ENCODE measurements at places on chromosomes 1 and 21. TPM values are rescaled to one million over a fixed set of nuclear protein-coding genes. Genes with fewer than 3 reads are reported as not detected.

- no peak for DNase-seq
Measured at GRCh38 chr1:90339811-90340210, 344.9 kb downstream of the ZNF326 start.

DNA sequence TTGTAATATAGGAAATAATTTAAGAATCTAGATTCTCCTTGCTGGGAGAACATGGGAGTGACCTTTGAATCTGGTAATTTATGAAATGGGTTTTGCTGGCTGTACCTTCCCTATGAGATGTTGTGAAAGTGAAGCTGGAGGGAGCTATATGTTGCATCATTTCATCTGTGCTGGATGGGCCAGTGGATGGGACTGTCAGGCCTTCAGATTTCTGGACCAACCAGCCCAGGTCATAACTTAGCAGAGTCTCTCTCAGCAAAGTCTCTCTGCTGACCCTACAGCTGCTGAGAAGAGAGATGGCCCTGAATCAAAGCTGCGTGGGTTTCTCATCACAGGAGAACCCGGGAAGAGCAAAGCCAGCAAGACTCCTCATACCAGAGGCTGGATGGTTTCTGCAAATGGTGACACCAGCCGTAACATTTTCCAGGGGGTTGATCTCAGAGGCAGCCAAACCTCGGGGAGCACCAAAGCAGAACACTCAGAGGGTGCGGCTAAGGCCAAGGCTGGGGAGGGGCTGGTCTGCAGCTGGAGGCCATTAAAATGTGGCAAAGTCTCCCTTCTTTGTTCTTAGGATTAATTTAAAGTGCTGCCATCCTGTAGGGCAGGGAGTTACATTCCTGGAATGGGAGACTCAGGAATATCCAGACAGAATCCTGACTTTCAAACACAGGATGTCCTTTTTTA, 18.2 kb upstream of the PTGFRN start:
- no peak for DNase-seq

DNA sequence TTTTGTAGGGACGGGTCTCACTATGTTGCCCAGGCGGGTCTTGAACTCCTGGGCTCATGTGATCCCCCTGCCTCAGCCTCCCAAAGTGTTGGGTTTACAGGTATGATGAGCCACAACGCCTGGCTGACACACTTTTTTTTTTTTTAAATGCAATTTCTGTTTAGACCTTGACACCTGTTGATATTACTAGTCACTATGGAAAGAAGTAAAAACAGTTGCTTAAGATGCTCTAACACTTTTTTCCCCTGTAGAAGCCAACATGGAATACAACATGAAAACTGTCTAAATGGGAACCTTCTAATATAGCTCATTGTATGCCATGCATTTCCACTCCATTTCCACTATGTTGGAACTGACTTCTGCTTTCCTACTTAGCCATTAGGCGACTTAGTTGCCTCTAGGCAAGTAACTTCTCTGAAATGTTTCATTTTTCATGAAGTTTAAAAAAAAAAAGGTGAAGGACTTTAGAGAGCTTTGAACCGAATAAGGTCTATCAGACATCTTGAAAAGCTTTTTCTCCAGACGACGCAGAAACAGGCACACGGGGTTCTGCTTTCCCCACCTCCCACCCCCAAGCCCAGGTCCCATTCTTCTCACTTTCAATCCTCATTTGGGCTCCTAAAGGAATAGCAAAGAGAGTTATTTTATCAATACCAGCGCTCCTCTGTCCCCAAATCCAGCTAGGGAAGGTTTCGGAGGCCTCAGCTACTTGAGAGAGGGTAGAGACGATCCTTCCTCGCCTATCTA, 648 bp upstream of the DR1 start:
- DNase-seq = no peak

DNA sequence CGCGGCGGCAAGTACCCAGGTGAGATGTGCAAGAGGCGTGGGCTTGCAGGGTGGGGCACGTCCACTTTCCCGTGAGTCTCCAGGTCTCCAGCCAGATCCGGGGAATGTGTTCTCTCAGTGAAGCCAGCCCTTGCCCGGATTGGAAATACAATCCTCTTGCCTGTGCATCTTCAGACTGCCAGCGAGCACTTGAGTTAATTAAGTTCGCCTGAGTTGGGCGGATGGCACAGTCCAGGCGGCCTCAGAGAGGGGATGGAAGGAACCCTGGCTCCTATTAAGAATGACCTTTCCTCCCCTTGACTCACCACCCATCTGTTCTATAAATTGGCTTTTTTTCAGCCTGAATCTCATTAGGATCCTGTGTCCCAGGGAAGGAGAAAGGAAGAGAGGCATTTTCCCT, 33.3 kb upstream of the CNTN2 start:
- DNase-seq = no peak

GRCh38 chr1:154404984-154405746, at the start of gene IL6R:
Gene IL6R, plus strand, starts transcription at chr1:154405343. Its CDS starts 287 bp downstream, at chr1:154405630.
- peak; percentile 97 for DNase-seq

DNA sequence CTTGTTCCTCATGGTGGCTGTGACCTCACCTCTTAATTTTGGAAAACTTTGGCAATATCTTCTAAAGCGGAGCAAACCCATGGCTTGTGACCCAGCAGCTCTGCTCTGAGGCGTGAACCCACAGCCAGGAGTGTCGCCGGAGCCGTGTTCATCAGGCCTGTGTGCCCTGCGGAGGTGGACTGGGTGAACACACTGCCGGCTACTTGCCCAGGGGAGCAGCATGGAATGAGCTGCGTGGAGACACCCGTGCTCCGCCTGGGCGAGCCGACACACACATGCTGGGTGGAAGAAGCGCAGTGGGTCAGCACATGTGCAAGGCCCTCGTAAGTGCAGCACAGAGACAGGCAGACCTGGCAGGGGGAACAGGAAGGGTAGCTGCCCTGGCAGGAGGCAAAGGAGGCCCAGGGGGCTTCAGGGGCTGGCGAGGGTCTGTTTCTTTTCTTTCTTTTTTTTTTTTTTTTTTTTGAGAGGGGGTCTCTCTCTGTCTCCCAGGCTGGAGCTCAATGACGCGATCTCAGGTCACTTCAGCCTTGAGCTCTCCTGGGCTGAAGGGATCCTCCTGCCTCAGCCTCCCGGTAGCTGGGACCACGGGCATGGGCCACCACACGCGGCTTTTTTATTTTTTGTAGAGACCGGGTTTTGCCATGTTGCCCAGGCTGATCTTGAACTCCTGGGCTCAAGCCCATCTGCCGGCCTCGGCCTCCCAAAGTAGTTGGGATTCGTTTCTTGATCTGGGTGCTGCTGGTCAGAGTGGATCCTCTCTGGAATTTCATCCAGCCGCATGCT, 41.8 kb downstream of the AGPAT3 start:
- DNase-seq = peak; percentile 60

IVL gene
- not detected for total RNA-seq

All from upper lobe of right lung (tissue), 1 donor.